Iris pigment epithelial cell (primary cell): ENCODE measurements at places on chromosomes 1 and 21.

DNA sequence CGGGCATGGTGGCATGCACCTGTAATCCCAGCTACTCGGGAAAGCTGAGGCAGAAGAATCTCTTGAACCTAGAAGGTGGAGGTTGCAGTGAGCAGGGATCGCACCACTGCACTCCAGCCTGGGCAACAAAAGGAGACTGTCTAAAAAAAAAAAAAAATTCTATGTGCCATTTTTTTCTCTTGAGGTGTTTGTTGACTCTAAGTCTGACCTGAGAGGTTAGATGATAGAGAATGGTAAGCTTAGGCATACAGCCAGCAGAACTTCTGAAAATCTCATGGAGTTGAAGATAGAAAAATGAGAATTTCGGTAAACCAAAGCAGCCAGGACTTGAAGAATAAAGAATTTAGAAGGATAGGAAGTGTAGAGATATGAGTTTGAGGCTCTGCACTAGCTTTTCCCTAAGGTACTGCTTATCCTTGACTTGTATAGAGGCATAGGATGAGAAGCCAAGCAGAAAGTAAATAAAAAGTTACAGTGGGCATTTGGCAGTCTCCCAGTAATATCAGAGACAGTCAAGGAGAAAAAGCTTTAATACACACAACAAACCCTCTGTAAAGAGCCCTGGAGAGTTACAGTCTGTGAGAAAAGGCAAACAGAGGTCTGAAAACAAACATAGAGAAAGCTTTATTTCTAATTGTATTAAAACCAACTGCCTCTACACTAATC is 24.3 kb downstream of the F13B start:
- no peak for DNase-seq

GRCh38 chr1:182698971-182699370 is 14.6 kb upstream of the RGS8 start:
- DNase-seq, result no peak

DNA sequence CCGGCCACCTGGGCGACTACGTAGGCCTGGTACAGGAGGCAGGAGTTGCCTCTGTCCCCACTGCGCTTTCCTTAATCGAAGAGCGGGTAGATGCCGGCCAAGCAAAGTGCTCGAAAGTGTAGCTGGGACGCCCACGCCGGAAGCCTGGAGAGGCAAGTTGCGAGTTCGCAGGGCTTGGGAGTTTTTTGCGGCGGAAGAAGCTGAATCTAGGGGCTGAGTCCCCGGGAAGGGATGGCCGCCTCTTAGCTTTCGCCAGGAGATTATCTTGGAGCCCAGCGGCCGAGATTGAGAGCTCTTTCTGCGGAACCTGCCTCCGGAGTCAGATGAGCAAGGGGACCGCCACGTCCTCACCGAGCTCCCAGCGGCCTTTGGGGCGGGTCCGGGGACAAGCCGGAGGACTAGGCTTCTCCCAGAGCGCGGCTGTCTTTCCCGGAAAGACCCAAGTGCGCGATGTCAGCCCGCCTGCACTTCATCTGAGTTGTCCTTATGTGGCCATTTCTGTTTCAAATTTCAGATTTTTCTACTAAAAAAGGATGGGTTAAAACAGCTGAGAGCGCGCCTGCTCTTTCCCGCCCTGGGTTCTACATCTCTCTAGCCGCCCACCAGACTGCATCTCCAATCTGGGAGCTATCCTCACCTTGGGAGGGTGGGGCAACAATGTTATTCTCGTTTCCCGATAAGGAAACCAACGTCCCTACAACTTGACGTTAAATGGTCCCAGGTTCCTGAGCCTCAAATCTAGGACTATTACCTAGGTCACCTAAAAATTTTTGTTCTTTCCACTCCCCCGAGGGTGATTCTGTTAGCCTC is 12.4 kb upstream of the TBX15 start:
- DNase-seq, result no peak

- no peak for DNase-seq
Measured at GRCh38 chr1:3024588-3024987, 3.3 kb downstream of the ACTRT2 start.

- no peak for DNase-seq
Measured at GRCh38 chr1:70874063-70874462, 173.6 kb downstream of the PTGER3 start.

- DNase-seq, result no peak
Measured at GRCh38 chr1:5430911-5431697, 561.1 kb downstream of the NPHP4 start.

DNA sequence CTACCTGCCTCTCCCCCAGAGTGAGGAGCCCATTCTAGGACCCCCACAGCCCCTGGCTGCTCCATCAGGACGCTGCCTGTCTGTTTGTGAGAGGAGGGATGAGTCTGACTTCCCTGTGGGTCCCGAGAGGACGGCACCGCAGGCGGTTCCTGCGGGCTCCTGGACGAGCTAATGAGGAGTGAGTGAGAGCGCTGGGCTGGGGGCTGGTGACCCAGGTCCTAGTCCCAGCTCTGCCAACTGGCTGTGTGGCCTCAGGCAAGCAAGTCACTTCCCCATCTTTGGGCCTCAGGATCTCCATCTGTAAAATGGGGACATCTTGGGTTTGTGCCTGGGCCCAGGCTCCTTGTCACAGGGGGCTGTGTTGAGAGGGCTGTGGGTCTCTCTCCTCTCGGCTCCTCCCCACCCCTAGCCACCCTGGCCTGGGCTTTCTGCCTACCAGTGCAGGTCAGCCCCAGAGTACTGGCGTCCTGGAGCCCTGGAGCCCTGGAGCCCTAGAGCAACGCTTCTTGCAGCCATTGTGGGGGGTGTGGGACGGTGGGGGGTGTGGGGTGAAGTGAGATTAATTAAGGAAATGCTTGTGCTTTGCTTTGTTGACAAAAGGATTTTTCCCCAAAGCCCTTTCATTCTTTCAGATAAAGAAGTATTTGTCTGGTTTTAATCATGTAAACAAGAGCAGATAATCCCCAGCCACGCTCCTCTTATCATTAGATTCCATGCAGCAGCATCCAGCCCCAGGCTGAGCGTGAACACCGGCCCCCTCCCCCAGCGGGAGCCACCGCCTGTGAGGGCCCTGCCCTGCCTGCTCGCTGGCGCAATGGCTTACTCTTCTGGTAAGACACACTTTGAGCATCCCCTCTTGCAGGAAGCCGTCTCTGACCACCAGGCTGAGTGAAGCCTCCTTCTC is 26.8 kb downstream of the SLC1A7 start:
- DNase-seq, result peak; percentile 94

- DNase-seq, result no peak
Measured at GRCh38 chr1:225631021-225631663, 21.8 kb downstream of the ENAH start.

DNA sequence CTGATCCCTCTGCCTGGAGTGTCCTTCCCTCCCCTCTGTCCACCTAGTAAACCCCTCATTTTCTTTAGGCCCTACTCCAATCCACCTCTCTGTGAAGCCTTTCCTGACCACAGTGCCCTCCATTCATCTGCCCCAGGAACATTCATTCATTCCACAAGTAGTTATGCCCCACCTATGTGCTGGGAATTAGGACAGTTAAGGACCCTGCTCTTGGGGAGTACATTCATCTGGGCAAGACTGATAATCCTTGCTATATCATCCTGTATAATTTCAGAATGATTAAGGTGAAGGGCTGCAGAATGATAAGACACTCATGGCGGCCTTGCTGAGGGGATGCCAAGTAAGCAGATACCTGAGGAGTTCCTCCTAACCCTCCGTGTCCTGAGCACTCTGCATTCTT is 10.3 kb upstream of the FAM20B start:
- no peak for DNase-seq

GRCh38 chr21:17758683-17759082 is 60.5 kb downstream of the C21orf91 start:
- DNase-seq, result peak; percentile 3

DNA sequence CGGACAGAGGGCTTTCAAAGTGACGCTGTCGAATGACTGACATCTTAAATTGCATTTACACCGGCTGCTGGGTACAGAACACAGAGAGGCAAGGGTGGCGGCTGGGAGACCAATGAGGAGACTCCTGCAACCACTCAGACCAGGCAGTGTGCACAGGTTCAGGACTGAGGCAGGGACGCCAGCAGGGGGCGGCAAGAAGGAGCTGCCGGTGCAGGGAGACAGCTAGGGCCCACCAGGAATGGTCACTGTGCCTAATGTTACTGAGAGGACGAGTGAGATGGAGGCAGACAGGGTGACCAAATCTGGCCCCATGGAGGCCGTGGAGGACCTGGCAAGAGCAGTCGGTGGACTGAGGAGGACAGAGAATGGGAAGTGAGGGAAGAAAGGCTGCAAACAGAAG is 23.5 kb downstream of the GLIS1 start:
- peak; percentile 36 for DNase-seq

GRCh38 chr21:36478207-36478701 is 1.7 kb downstream of the CLDN14 start:
- DNase-seq, result peak; percentile 96

DNA sequence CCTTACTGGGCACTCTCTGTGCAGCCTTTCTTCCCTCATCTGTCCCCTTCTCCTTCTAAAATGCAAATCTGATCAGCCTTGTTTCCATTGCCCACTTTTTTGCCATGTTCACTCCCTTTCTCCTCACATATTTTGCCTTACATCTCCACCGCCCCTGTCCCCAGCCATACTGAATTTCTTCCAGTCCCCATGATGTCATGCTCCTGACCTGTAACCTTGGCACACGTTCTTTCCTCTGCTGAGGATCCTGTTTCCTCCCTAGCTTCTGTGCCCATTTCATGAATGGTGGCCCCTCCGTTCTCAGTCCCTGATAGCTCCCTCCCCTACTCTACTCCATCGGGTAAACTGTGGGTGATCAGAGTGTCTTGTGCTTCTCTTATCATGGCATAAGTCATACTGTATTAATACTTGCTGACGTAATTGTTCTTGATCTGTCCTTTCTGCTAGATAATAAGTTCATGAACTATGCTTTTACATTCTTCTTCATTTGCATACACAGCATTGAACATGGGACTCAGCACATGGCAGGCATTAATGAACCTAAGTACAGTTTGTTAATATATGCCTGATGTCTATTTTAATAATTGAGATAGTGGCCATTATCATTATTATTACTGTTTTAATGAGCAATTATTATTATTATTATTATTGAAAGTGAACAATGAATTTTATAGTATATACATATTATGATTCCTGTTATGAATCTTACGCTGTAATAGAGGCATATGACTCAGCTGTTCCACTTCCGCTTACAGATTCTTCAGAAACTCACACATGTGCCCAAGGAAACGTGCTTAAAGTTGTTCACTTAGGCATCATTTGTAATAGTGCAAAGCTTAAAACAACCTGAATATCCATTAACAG is 28.5 kb downstream of the MAP3K21 start:
- DNase-seq, result no peak

- DNase-seq, result no peak
Measured at GRCh38 chr1:152048416-152049009, 11.7 kb upstream of the S100A11 start.

DNA sequence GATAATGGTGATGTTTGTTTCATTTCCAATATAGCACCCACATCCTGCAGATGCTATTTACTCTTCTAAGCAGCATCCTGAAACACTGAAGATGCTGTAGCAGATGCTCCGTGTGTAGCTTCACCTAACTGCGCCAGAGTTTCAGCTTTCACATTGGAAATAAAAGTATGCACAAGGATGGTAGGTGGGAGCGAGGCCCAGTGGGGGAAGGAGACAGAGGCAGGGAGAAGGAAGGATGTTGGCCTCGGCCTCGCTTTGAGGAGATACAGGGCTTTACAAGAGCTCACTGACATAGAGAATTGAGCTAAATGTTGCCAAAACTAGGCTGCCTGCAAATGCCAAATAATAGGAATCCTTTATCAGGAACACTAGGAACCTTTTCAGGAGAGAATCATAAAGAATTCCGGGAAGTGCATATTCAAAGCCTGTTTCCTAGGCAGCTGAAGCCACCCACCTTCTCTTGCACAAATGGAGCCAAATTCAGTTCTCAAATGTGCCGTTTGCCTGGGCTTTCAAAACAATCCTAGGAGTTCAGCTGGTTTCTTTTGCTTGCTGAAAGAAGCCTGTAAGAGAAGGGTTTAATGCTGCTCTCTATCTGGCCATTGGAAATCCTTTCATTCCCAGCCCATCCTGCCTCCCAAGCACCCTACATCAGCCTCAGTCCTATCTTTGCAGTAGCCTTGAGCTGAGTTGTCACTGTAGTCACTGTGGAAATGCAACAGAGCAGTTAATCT is 135.4 kb upstream of the ATP1B1 start:
- DNase-seq, result no peak

DNA sequence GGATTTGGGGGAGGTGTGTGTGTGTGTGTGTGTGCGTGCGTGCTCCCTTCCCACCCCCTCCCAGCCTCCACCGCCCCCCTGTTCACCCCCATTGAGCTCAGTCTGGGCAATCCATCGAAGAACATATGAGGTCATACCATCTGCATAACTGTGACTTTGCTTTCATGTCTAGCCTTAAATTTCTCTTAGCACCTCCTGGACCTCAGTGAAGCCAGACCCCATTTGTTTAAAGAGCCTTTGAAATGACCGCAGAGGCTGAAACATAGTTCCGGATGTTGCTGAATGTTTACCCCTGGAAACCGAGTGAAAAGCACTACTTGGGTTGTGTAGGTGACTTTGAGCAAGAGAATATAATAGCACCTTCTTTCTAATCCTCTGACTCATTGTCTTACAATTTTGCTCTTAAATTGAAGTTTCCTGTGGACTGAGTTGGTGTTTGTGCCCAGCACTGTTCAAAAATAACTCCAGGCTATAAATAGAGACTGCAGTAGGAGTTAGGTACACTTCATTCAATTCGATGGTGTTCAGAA is 75.4 kb downstream of the UBE4B start:
- peak; percentile 91 for DNase-seq

DNA sequence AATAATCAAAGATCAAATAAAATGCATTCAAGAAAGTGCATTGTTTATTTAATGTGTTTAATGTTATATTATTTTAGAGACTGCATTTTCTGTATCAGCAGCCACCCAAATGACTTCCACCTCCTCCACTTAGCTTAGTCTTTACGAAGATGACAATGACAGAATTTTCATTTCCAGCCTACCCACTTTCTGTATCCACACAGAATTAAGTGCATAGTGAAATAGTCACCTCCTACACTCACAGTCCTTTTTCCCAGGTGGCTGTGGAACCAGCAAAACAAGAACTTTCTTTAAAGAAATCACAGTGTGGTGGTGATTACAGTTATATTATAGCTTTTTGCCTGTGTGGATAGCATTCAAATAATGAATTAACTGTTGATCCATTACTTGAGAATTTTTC is 66.2 kb upstream of the KCNK1 start:
- no peak for DNase-seq

DNA sequence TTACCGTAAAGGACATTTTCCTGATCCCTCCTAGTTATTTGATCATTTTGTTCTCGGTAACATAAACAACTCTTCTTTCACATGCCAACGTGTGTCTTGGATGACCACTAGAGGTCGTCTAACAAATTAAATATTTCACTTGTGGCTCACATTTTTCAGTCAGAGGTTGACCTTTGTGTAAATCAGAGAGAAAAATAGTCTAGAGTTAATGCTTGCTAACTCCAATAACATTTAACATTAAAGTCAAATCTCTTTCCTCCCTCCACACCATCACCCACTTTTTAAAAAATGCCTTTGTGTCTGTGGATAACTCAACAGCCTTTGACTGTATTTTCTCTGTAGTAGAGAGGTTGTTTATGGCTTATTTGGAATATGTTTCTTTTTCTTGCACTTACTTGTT is 220.5 kb upstream of the B3GALT2 start:
- peak; percentile 85 for DNase-seq
